Activated CD8-positive, alpha-beta memory T cell treated with anti-CD3 and anti-CD28 coated beads for 1 hour (primary cell): ENCODE measurements at places on chromosomes 12 and 14.

DNA sequence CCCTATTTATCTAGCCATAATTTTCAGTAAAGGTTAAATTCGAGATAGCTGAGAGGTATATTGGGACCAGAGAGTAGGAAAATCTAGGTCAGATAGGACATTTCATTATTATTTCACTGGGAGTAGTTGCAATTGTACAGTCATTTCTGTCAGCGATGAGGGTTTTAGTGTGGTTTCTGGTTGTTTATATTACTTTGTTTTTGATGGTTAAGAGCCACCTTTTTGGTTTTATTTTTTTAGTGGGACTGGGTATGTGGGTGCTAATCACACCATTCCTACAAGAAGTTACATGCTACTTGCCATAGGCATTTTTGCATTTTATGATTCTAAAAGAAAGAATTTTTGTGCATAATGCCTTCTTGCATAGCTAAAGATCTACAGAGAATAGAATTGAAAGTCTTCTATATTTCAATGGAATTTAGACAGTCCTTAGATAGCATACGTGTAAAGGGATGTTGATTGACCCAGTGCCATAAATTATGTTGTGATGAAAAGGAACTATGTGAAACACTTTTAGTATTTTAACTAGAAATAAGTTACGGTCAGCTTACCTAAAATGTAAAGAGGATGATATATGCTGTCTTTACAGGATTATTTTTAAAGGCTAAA is 85.2 kb downstream of the KTN1 start:
- no peak for DNase-seq

DNA sequence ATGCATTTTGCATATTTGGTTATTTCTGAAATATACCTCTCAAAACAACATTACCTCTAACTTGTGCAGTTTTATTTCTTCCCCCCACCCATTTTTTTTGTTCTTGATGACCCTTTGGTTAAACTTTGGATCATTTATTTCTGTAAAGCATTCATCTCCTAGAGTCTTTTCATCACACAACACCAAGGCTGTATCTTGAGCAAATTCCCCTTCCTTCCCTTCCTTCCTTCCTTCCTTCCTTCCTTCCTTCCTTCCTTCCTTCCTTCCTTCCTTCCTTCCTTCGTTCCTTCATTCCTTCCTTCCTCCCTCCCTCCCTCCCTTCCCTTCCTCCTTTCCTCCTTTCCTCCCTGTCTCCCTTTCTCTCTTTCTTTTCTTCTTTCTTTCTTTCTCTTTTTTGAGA is 43.8 kb upstream of the PPP1R12A start:
- DNase-seq = no peak

DNA sequence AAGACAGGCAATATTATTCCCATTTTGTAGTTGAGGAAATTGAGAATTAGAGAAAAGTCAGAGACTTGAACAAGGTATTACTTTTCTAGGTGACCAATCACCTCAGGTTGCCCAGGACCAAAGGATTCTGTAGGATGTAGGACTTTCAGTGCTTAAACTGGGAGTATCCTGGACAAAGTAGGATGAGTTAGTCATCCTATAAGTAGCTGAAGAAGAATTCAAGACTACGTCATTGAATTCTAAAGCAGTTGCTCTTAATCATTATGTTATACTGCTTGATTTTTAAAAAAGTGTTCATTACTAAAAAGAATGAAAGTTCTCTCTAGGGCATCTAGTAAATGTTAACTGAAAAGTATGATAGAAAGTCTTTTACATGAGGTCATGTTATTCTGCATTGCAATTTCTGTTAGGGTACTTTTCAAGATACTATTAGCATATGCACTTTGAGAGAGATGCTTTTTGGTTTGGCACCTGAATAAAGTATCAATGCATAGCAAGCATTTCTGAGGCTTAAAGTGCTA is 101.7 kb downstream of the RTN1 start:
- no peak for DNase-seq

DNA sequence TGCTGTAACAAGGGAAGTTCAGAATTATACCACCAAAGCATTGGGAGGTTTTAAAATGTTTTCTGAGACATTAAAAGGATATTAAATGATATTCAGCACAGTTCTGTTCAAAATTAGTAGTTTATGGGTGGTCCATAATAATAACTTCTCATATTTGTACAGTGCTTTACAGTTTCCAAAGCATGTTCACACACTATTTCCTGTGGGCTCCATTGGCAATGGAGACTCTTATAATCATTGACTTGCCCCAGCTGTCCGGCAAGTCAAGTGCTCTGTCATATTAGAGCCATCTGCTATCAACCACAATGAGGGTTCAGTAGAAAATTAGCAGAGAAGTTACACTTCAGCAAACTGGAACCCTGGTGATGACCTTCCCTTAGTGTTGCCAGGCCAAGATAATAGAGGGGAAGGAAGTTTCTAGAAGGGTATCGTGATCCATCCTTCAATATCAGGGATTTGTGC is 526.6 kb upstream of the CCDC196 start:
- DNase-seq = no peak

- no peak for DNase-seq
Observed at GRCh38 chr12:111175396-111176094, 193.3 kb downstream of the PHETA1 start.

DNA sequence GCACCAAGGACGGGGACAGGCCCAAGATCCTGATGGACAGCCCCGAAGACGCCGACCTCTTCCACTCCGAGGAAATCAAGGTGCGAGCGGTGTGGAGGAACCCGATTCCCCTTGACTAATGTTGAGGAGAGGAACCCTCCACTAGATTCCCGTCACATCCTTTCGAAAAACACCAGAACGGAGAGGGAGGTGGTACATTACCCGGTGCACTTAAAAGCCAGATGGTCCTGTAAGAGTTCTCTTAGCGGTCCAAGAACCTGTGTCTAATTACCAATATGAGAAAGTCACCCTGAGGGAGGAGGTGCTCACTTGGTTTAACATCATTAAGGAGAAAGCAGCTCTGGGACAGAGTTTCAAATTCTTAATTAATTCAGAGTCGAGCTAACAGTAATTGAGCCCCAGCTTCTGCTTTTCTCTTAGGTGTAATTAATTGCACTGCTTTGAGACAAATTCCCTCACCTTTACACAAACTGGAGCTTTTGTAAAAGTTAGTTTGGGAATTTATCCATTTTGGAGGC is 450 bp downstream of the PRKAB1 start:
- no peak for DNase-seq

DNA sequence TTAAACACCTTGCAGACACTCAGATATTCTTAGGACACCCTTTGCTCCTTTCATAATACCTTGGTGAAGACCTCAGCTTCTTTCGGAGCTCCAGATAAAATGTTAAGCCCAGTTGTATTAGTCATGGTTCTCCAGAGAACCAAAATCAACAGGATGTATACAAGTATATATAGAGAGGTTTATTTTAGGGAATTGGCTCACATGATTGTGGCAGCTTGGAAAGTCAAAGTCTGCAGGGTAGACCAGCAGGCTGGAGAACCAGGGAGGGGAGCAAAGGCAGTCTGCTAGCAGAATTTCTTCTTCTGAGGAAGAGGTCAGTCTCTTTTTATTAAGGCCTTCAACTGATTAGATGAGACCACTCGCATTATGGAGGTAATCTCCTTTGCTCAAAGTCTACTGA is 6.9 kb upstream of the IGF1 start:
- DNase-seq = no peak

- no peak for DNase-seq
Observed at GRCh38 chr12:69334158-69334557, 14.0 kb upstream of the LYZ start.

- no peak for DNase-seq
Observed at GRCh38 chr12:100348657-100349454, 8.0 kb upstream of the SLC17A8 start.

DNA sequence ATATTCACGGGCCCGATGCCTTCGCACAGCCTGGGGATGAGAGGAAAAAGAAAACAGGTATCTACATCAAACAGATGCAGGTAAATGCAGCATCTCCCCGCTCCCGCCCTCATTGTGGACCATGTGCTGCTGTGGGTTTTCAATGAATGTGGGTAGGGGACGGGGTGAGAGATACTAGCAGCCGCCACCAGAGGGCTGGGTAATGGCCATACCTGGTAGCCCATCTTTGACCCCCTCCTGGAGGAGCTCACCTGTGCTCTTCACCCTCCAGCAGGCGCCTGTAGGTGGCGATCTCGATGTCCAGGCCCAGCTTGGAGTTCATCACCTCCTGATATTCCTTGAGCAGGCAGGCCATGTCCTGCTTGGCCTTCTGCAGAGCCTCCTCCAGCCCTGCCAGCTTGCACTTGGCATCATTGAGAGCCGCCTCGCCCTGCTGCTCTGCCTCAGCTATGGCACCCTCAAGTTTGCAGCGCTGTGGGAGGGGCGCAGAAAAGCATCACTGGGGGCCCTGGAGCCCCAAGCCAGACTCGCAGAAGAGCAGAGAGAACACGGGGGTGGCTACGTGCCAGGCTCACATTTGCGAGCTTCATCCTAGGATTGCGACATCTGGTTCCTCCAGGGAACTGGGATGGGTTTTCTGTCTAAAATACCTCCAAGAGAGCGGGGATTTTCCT is 10.2 kb downstream of the KRT82 start:
- DNase-seq = no peak

DNA sequence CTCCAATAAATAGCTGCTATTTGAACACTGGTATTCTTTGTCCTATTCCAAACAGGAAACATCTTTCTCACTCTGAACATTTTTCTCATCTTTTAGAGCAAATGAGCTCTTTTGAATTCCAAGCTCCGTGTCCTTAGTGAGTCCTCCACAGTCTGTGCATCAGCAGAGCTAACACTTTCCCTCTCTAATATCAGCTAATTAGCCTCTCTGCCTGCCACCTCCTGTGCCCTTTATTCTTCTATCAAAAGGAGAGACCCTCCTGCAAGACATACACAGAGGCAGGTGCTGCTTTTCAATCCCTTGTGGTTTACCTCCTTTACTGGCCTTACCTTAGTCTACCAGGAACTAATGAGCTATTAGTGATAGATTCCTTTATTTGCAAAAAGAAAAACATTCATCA is 178.5 kb downstream of the SLC35F4 start:
- DNase-seq = no peak

- no peak for DNase-seq
Observed at GRCh38 chr12:5332551-5332950, 99.4 kb upstream of the NTF3 start.

DNA sequence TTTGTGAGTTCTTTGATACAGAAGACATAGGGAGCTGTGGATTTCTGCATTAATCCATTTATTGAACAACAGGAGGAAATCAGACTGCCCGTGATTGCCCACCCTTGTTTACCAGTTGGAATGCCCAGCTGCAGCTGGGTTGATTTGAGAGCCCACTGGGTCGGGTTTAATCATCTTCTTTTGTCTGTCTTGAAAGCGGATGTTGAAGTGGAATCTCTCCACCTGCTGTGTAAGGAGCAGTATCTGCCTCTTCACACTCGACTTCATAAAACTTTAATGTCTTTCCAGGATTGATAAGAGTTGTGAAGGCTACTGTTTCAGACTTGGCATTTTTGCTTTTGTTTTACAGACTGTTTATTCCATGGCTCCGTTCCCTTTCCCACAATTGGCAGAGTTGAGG is 39.9 kb downstream of the TBC1D30 start:
- no peak for DNase-seq

DNA sequence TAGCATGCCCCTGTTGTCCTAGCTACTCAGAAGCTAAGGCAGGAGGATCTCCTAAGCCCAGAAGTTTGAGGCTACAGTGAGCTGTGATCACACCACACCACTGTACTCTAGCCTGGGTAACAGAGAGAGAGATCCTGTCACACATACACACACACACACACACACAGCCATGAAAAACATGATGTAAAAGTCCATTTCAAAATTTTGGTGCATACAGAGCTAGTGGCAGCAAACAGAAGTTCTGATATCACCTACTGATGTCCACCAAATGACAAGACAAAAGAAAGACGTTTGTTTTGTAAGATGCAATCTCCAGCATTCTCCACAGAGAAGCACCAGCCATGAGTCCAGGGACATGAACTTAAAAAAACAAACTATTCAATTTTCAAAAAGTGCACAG is 15.9 kb downstream of the AREL1 start:
- DNase-seq = no peak

- no peak for DNase-seq
Observed at GRCh38 chr12:16604596-16605252, 1.2 kb downstream of the LMO3 start.

- no peak for DNase-seq
Observed at GRCh38 chr12:24750263-24750662, 198.6 kb downstream of the BCAT1 start.

GRCh38 chr14:25574628-25575325 is 524.8 kb upstream of the STXBP6 start:
- no peak for DNase-seq

GRCh38 chr14:33948145-33948868 is 2.6 kb downstream of the EGLN3 start:
- DNase-seq = no peak

GRCh38 chr14:92460916-92461579 is 52.5 kb upstream of the RIN3 start:
- DNase-seq = no peak

DNA sequence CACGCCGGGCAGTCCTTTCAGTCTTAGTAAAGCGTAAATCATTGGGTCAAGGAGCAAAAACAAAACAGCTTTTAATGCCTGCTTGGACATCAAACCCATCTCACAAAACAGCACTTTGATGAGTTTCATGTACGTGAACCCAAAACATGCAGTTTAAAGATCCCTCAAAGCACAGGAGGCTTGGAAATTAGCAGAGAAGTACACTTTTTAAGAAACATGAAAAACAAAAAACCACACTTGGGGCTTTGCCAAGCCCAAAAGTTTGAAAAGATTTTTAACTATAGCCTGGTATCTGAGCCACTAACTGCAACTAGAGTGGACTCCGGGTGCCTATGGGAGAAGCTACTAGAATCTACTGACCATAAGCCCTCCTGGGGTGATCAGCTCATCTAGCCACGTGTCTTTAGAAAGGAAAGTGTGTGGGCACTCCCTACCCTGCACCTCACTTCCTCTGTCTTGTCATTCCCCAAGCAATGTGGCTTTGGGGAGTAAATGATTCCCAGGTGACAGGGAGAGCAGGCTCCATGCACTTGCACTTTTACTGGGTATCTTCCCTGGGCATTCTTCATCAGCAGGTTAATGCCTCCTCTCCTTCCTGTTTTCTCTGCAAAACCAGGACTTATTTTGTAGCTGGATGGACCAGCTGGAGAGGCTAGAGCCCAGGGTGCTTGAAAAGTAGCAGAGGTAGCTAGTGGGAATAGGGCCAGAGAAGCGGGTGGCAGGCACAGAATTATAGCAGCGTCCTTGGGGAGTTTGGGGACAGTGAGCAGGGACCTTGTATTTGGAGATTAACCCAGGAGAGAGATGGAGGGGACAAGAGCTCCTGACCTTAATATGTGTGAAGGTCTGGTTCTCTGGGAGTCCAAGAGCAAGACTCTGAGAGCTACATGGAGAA is 339.3 kb downstream of the BCL11B start:
- DNase-seq = no peak

GRCh38 chr12:79451365-79451764 is 239.4 kb downstream of the PAWR start:
- no peak for DNase-seq
